ENCODE measurements at places on chromosomes 4 and X. TPM values are rescaled to one million over a fixed set of nuclear protein-coding genes. Genes with fewer than 3 reads are reported as not detected.

- no peak for DNase-seq
Measured at GRCh38 chr4:42483426-42484379, 86.4 kb downstream of the SHISA3 start.

DNA sequence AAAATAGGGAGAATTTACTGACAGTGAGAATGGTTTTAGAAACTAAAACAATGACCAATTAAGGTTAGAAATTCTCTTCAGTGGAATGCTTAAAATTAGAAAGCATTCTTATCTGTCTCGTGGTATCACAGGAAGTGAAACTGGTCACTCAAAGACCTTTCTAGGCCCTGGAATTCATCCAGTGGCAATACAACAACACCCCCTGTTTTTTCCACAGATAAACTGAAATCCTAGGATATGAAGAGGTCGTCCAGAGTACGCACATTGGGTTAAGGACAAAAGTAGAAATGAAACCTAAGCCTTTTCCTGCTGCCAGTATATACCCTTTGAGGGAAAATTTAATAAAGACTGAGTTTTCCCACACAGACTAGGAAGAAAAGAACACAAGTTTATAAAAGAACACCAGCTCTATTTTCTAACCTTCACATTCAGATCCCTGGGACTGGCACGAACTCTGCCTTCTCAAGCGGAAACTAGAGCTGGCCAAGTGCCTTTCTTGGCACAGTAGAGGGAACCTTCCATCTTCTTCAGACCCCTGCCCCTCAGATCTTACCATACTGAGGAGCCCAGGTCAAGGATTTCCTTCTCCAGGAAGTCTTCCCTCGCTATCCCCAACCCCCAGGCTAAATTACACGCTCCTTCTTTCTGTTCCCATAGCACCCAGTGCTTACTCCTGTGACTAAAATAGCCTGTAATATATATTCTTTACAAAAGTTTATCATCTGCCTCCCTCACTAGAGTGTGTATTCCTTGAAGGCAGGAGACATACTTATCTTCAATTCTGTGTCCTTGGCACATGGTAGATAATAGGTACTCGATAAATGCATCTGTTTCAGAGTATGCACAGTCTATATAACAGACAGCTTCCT is 16.9 kb downstream of the LHFPL1 start:
- no peak for DNase-seq

GRCh38 chr4:26788341-26788733 is 72.3 kb upstream of the STIM2 start:
- DNase-seq, result no peak

GRCh38 chr4:118322831-118323502 is 29.8 kb downstream of the PRSS12 start:
- DNase-seq, result no peak

- DNase-seq, result no peak
Measured at GRCh38 chrX:47170861-47171692, 22.6 kb upstream of the UBA1 start.

DNA sequence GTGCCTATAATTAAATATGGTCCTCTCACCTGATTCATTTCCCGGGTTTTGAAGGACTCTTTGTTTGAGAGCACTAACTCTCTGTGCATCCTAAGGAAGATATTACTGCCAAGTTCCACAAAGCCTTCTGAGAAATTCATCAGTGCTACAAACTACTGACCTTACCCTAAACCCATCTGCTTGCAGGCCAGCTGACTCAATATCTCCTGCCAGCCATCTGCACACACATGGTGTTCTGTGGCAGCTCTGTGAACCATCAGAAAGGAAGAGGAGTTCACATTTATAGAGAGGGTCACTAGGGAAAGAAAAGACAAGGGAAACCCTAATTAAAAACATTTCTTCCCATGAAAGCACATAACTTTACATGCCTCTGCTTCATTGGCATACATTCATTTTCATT is 156.7 kb downstream of the ATP10D start:
- DNase-seq, result no peak

DNA sequence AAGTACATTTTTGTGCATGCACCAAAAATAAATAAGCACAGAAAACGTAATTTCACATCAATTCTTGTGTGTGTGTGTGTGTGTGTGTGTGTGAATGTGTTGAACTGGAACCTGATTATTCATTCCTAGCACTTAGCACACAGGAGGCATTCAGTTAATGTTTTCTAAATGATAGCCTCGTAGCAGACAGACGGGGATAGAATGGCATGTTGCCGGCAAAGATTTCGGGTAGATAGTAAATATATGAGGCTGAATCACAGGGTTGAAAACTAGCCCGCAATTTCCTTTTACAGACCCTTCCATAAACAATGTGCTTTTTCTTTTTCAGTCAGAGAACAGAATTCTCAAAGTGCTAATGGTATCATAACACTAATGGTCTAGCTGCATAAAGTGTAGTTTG is 13.5 kb downstream of the MAOB start:
- no peak for DNase-seq

GRCh38 chr4:84497504-84498202 is 1.4 kb downstream of the NKX6-1 start:
- DNase-seq, result no peak

DNA sequence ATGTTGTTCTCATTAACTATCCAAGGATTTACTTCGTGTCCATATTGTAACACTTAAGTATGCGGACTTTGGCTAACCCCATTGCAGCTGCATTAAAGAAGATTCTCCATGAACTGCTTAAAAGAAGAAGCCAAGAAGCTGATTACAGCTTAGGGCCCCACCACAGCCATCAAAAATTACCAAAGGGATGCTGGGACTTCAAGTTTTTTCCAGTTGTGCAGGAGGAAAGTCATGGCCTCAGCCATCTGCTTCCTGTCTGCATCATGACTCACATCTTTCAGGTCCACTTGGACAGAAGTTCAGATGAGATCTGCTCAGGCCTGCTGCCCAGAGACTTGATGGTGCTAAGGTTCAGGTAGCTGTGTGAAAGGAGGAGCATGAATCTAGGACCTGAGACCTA is 38.8 kb upstream of the CAPN6 start:
- no peak for DNase-seq

GRCh38 chr4:61442936-61443335 is 242.8 kb downstream of the ADGRL3 start:
- no peak for DNase-seq

- no peak for DNase-seq
Measured at GRCh38 chrX:49877397-49878101, 1.7 kb upstream of the USP27X start.

GRCh38 chr4:112082954-112083586 is 62.2 kb upstream of the FAM241A start:
- DNase-seq, result peak; percentile 10

DNA sequence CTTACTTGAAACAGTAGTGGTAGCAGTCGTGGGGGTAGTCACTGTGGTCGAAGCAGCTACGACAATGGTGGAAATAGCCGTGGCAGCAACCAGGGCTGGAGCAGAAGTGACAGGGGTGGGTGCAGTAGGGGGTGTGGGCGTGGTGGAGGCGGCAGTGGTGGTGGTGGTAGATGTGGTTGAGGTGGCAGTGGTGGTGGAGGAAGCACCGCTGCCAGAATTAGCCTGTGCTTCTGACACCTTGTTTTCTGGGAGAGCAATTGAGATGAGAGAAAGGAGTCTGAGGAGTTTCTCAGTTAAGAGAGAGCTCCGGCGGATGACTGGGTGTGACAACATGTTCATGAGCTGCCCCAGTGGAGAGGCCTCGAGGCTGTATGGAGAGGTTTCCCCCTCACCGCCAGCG is 113.5 kb upstream of the HSD17B10 start:
- no peak for DNase-seq

- DNase-seq, result no peak
Measured at GRCh38 chrX:118570209-118570608, 74.6 kb downstream of the DOCK11 start.

GRCh38 chr4:54227256-54228055 is 1.6 kb upstream of the PDGFRA start:
- peak; percentile 65 for DNase-seq

- peak; percentile 85 for DNase-seq
Measured at GRCh38 chr4:20251796-20252655, at the start of gene SLIT2. SLIT2 (plus strand) TSS chr4:20251905; CDS start chr4:20253816, 1,911 bp downstream.

DNA sequence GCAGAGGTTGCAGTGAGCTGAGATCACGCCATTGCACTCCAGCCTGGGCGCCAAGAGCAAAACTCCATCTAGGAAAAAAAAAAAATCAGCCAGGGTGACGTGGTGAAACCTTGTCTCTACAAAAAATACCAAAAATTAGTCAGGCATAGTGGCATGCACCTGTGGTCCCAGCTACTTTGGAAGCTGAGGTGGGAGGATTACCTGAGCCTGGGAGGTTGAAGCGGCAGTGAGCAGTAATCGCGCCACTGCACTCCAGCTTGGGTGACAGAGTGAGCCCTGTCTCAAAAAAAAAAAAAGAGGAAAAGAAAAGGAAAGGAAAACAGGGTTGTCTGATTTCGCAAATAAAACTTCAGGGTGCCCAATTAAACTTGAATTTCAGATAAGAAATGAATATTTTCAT is 106.1 kb downstream of the RBM47 start:
- no peak for DNase-seq

DNA sequence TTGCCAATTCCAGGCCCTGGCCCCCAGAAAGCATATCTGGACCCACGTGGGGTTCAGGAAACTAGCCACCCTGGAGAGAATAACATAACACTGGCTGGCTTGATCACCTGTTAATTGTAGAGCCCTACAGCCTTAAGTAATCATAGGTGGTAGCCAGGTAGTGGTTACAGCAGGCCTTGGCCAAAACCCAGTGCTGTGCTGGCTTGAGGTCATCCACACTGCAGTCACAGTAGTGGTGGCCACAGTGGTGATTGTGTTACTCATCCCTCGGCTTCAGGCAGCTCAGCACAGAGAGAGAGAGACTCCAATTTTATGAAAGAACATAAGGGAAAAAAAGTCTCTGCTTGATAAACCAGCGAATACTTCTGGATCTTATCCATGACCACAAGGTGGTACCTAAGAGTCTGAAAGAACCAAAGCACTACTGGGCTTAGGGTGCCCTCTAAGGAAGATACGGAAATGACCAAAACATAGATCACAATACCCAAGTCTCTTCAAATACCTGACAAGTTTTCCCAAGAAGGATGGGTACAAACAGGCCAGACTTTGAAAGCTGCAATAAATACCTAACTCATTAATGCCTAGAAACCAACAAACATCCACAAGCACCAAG is 46.6 kb upstream of the CDX4 start:
- no peak for DNase-seq

DNA sequence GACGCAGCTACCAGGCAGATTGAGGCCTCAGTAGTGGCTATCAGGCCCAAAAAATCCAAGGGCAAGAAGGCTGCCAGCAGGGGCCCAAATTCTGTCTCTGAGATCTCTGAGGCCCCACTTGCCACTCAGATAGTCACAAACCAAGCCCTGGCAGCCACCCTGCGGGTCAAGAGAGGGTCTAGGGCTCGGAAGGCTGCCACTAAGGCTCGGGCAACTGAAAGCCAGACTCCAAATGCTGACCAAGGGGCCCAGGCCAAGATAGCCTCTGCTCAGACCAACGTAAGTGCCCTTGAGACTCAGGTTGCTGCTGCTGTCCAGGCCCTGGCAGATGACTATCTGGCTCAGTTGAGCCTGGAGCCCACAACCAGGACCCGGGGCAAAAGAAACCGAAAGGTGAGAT is 2.8 kb downstream of the TRO start:
- no peak for DNase-seq

DNA sequence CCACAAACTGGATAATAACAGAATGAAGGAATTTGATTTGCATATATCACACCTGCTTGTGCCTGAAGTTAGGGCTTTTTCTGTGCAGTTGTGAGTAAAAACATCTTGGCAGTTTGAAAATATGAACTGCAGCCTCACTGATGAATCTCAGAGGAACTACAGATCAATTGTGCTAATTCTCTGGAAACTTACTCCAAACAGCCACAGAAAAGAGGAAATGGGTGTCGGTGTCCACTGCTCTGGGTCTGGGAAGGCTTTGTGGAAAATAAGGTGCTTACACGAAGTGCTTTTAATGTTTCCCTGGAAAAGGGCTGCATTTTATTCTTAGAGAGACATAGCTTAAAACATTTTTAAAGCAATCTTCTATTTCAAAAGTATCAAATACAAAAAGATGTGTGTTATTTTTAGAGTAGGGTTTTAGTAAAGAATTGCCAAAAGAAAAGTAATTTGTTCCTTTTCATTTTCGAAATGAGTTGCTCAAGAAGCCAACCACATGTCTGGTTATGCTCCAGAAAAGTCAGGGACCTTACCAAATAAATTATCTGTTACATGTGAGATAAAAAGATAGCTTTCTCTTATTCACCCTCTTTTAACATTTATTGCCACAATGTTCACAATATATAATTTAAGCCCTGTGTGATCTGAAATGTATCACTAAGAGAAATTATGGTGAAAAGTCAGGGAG is 240.1 kb downstream of the FRAS1 start:
- no peak for DNase-seq

- DNase-seq, result no peak
Measured at GRCh38 chrX:45421806-45422205, 221.1 kb upstream of the DIPK2B start.

DNA sequence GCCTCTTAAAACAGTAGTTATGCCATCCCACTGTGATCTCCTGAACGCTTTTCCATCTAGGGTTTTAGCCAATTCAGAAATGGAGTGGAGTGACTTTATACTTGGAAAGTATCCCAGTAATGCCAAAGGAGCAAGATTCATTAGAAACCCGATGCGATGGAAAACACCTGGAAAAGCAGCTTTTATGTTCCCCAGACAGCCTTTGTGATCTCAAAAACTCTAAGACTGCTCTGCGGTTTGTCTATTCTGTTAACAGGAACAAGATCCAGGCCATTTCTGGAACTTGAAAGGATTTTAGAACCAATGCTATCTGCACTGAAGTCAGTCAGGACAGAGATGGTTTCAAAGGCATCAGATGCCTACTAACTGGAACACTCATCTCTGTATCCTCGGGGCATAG is 145.1 kb downstream of the APBB2 start:
- peak; percentile 64 for DNase-seq

GRCh38 chr4:82284858-82285805 is 88.7 kb downstream of the HNRNPD start:
- DNase-seq, result peak; percentile 98

GRCh38 chr4:118736900-118737299 is 51.7 kb downstream of the METTL14 start:
- no peak for DNase-seq

DNA sequence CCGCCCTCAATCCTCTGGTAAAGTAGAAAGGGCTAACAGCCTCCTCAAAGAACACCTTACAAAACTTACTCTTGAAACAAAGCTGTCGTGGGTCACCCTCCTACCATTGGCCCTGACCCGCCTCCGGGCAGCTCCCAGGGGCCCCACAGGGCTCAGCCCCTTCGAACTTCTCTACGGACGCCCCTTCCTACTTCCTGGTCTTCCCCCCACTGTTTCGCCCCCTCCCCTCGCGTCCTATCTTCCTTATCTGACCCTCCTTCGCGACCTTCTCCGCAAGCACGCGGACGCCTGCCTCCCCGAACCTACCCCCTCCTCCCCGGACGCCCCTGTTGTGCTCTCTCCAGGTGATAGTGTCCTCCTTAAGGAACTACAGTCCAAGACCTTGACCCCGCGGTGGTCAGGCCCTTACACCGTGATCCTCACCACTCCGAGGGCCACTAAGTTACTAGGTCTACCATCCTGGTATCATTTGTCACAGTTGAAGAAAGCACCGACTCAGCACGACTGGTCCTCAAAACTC is 963.1 kb downstream of the RPA4 start:
- no peak for DNase-seq

GRCh38 chr4:140935254-140935653 is 179.1 kb upstream of the TBC1D9 start:
- DNase-seq, result peak; percentile 86

Gene C4orf36
- 2.8 TPM for polyA plus RNA-seq

Gene SMIM31
- polyA plus RNA-seq, result 0.57 TPM

Gene TDO2
- 3.5 TPM for polyA plus RNA-seq

Gene MID2
- polyA plus RNA-seq, result 12.6 TPM

Gene EDA
- 5.5 TPM for polyA plus RNA-seq

Gene CAPN6
- polyA plus RNA-seq, result 24.3 TPM

Gene PCDH7
- polyA plus RNA-seq, result 19.2 TPM

Gene LRIT3
- 0.99 TPM for polyA plus RNA-seq
